ENCODE measurements at places on chromosomes 4 and X. TPM values are rescaled to one million over a fixed set of nuclear protein-coding genes. Genes with fewer than 3 reads are reported as not detected.

Gene NDST3
- 0.20 TPM for total RNA-seq

- no peak for DNase-seq
These were observed 133.4 kb downstream of the UNC5C start for GRCh38 chr4:95415346-95415771.

Gene PHKA2
- total RNA-seq, result 26.5 TPM

- DNase-seq, result no peak
These were observed 92.7 kb upstream of the IL15 start for GRCh38 chr4:141543706-141544105.

GRCh38 chr4:142532054-142532453 lies 314.0 kb downstream of the INPP4B start:
- no peak for DNase-seq

DNA sequence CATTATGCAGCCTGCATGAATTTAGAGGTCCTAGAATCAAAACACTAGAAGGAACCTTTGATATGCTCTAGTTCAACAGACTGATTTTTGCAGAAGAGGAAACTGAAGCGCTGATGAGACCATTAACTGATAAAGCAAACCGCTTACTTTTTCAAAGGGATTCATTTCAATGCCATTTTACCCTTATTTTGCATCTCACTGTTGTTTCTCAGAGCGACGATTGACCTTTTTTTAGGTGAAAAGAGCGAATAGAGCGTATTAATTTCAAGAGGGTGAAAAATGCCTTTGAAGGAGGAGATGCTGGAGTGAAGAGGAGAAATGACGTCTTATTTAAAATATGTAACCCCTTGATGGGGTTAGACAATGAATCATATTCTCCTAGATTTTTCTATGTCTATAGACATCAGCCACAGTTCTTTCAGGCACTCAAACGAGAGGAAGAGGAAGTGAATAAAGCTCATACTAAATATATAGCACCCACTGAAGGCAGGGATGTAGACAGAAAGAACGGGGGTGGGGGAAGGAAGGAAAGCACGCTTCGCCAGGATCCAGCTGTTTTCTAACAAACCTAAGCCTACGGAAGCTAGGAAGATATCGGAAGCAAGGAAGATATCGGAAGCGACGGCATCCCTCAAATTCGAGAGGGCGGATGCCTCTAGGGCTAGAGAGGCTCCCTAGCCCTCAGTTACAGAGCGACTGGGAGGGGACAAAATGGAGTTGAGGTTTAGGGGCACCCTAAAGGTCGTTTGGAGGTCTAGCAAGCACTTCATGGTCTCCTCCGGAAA lies 848 bp downstream of the ACSL4 start:
- no peak for DNase-seq

Gene ERVMER34-1
- 0.69 TPM for total RNA-seq

Gene LDB2
- total RNA-seq, result 60.4 TPM

DNA sequence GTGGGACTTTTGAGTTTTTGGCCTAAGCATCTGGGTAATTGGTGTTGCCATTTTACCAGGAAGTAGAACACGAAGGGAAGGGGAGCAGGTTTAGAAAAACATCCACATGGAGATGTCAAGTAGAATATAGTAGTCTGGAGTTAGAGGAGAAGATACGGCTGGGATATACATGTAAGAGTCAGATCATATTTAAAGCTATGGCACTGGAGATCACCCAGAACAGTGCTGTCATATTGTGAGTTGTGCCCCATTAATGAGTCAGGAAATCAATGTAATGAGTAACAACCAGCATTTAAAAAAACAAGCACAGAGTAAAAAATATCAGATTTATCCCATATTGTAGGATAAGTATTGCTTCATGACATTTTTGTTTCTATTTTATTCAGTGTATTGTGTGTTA lies 4.2 kb downstream of the GSTCD start:
- DNase-seq, result no peak

GRCh38 chr4:103067841-103068547 lies 8.6 kb downstream of the SLC9B2 start:
- DNase-seq, result no peak

Gene ANTXR2
- 26.2 TPM for total RNA-seq

- DNase-seq, result no peak
These were observed 53.1 kb downstream of the ATXN3L start for GRCh38 chrX:13266641-13267345.

DNA sequence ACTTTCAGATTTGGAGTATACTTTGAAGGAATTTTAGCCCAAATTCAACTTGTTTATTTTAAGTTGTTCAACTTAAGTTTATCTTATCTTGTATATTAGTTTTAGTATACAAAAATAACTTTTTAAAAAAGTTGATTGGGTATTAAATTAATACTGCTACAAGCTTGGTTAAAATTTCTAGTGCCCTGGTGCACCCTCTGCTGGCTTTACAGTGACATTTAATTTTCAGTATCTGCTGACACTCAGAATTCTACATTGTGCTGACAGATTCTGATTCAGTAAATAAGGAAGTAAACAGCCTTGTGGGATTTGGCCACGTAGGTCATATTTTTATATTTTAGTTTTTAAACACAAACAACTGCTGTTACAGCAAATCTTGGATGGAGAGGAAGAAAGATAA lies 2.9 kb downstream of the EDA start:
- DNase-seq, result peak; percentile 55

Gene SATL1
- 0.20 TPM for total RNA-seq

- no peak for DNase-seq
These were observed 203.4 kb upstream of the FAT4 start for GRCh38 chr4:125111323-125111722.

DNA sequence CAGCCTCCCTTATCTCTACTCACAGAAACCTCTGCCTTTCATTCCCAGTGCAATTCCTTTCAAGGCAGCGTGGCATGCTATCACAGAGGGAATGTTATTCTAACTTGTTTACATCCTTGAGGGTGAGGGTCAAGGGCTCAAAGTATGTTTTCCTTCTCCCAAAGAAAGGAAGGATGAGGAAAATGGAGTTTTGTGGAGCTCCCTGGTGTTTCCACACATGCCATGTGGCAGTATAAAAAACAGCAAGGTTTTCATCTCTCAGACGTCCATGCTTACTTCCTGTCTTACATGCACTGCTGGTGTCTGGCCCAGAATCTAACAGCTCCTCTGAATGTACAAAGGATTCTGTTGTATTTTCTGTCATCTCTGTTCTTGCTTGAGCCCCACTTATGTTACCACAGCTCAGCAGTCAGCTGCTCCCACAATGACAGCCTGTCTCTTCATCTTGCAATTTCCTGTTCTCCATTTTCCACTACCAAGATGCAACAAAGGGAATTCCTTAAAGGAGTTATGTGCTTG lies 128.0 kb downstream of the SNCA start:
- DNase-seq, result peak; percentile 13

Gene PCDH11X
- 4.1 TPM for total RNA-seq

DNA sequence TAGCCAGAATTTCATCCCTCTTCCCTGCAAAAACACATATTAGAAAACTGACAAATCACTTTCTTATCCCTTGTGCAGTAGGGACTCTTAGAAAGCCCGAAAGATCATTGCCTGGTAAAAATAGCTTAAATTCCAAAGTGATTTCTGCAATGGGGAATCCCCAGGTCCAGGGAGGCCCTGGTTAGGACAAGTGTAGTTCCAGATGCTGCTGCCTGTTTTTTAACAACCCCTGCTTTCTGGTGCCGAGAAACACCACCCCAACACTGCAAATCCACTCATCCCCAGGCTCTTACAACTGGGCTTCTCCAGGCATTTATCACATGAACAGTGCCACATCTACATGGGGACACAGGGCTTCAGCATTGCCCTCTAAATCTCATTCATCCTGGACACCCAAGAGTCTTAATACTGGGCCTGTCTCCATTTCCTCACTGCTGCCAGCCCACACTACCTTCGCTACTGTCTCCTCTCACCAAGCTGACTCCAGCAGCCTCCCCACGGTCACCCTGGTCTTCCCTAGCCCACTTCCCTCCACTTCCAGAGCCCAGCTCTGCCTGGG lies 112.2 kb upstream of the PSAPL1 start:
- DNase-seq, result no peak

Gene GLRB
- 2.4 TPM for total RNA-seq

DNA sequence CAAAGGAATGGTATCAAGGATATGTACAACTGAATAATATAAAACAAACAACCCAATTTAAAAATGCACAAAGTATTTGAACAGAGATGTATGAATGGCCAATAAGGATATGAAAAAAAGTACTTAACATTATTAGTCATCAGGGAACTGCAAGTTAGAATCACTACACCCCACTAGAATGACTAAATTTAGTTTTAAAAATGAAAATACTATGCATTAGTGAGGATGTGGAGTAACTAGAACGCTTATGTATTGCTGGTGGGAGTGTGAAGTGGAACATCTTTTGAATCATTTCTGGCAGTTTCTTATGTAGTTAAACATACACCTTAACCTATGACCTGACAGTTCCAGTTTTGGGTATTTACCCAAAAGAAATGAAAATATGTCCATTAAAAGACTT lies 13.0 kb upstream of the SLC16A2 start:
- no peak for DNase-seq

DNA sequence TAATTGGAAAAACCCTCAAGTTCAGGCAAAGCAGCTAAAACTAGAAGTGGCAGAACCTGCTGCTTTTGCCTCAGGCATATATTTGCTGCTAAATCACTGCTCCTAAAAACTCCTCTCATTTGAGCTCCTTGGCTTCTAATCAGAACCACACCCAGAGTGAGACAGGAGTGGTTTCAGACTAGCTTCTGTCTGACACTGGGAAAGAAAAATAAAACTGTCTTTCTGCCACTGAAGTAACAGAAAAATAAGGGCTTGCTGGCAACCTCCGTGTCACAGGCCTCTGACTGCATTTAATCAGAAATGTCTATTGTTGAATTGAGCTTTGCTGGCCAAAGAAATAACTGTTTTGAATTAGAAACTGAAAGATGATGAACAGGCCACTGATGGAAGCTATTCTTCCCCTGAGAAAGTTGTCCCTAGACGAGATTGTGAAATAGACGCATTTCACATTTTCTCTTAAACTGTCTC lies 52.1 kb upstream of the RAP2C start:
- DNase-seq, result peak; percentile 62

- no peak for DNase-seq
These were observed 519.1 kb downstream of the IQCM start for GRCh38 chr4:149296503-149296902.

Gene XAGE2
- total RNA-seq, result 0.69 TPM

DNA sequence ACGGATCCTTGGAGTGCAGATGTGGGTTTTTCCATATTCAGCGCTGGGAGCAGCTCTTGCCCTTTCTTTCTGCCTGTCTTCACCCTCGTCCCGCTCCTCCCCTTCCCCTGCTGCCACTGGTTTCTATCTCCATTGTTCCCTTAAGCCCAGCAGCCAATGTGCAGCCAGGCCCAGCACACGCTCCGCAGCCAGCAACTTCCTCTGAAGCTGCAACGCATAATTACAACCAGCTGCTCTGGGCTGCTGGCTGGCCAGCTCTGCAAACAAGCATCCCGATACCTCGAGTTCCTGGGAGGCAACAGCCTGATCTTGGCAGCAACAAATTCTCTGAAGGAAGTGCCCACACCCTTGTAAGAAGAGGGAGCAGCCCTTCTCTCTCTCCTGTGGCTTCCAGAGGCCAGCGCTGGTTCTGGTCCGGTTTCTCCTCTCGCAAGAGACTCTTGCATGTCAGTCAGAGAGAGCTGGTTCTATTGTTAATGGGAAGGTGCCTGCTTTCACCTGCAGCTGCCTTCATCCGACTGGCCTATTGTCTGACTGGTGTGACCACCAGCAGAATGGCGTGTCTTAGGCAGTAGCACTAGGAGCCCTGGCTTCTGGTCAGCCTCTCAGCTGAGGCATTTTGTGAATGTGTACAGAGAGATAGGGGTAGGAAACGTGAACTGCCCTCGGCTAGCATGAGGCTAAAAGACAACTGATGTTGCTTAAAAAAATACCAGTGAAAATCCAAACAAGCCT lies 83.8 kb upstream of the MAML3 start:
- peak; percentile 91 for DNase-seq

- DNase-seq, result peak; percentile 42
These were observed 95.5 kb downstream of the NSUN7 start for GRCh38 chr4:40845154-40845835.

DNA sequence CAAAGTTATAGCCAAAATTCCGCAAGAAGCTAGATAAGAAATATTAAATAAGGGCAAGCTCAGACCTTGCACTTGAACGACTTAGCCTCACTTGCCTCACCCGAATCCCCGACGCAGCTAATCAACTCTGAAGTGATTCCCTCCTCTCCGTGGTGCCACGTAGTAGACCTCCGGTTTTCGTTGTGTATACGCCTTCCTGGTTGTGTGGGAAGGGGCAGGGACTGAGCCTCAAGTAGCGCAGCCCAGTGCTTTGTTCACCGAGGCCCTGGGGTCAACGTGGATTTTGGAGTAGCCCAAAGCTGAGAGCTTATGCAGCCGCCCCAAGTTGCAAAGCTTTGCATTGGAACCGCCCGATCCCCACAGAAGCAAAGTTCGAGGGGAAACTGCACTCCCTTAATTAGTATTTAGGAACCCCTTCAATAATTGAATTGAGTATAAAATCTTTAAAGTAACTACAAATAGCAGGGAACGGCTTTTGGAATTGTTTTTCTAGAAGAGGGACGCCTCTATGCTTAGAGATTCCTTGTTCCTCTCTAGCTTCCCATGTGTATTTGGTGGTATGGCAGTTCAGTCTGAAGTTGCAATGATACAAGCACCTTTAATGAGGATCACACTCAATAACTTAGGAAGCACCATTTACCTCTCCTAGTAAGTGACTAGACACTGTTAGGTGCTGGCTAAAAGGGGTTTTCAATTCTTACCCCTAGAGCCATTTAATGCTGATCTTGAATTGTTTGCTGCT lies 55.7 kb downstream of the LINC00632 start:
- peak; percentile 1 for DNase-seq

- DNase-seq, result peak; percentile 35
These were observed 519 bp downstream of the FOXO4 start for GRCh38 chrX:71095981-71096759.

Gene TKTL2
- total RNA-seq, result not detected

DNA sequence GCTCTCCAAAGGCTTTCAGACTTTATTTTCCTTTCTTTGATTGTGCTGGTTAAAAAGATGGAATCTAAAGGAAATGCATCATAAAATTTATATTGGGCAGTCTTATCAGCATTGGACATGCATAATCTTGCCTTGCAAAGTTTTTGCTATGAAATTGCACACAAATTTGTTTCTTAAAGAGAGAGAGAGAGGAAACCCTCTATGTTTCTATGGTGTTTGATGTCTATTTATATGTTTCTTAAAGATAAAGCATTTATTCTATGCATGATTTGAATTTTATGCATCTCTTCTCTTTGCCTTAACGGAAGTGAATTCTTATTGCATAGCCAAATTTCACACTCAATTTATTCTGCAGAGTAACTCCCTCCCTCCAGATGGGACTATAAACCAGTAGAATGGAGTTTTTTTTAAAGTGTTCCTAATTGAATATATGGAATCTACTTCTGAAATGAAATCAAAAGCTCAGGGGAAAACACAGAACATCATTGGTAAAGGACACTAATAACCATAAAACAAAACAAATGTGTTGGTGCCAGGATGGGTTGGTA lies 83.5 kb upstream of the PPARGC1A start:
- peak; percentile 11 for DNase-seq

DNA sequence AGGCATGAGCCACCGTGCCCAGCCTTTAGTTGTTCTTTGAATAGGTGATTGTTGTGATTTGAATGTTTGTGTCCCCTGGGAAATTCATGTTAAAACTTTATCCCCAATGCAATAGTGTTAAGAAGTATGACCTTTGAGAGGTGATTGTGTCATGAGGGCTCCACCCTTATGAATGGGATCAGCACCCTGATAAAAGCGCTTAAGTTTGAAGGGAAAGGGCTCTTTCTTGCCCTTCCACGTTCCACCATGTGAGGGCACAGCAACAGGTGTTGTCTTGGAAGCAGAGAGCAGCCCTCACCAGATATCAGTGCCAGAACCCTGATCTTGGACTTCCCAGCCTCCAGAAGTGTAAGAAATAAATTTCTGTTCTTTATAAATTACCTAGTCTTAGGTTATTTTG lies 33.7 kb upstream of the RP2 start:
- no peak for DNase-seq

Data from skin of body (tissue), 3 donors.